CD4-positive, alpha-beta T cell treated with Interleukin-6 for 4 hours (primary cell): ENCODE measurements at places on chromosomes 4 and X.

DNA sequence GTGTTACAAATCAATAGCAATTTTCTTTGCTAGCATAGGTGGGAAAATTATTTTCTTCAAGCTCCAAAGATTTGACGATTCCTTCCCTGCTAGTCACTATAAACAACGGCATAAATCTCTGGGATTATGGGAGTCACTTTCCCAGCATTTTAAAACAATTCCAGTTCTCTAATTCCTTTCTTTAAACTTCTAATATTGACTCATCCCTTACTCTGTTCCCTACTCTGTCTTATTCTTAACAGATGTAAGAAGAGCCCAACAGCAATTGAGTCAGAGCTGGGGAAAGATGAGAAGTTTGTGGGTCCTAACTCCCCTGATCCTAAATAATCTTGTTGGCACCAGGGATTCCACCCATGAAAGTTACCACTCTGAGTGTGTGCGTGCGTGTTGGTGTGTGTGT lies 47.4 kb upstream of the IL21 start:
- no peak for DNase-seq

- no peak for DNase-seq
These were observed 34.6 kb downstream of the WDR1 start for GRCh38 chr4:10082047-10082446.

DNA sequence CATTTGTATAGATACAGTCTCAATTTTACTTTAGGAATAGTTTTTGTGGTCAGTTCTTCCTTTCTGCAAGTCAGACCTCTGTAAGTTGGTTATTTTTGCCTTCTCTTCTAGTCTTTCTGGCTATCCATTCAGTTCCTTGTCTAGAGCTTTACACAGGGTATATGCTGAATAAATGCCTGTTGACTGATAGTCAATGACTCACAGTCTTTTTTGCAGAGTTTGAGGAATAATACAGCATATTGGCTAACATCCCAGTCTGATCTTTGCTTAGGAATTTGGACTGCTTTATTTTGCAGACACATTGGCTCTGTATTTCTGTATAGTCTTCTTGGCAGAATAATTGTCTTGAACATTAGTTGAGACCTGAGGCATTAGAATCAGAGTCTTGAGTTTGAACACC lies 132.4 kb downstream of the MAGEC1 start:
- DNase-seq = no peak

DNA sequence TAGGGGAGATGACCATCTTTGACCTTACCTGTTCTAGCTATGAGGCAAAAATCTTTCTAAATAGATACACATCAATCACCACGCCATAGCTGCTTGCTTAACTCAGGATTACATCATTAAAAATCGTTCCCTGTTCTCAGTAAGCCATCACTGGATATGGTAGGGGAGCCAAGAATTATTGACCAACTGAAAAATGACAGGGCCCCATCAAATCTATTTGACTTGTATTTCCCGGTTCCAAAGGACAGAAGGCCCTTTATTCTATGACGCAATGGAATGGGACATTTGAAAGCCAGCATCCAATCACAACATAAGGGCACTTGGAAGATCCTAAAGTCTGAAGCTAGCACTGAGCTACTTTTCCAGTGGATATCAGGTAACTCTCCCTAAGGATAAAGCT lies 75.6 kb upstream of the NOCT start:
- DNase-seq = no peak

- DNase-seq = no peak
These were observed 224.1 kb upstream of the FGF16 start for GRCh38 chrX:77223046-77223445.

GRCh38 chr4:17475481-17475880 lies 36.4 kb downstream of the QDPR start:
- no peak for DNase-seq

DNA sequence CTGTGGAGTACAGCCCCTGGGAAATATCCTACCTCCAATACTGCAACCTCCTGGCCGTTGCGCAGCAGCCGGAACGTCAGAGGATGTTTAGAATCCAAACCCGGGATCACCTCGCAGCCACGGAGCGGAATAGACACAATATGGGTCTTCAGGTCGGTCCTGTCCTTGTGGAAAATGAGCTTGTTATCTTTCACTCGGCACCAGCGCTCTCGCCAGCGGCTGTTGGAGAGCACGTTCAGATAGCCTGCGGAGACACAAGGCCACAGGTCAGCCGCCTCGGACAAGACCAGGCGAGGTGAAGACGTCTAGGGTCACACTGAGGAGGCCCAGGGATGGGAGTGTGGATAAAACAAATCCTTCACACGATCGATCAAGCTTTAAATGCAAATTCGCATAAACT lies 139.3 kb downstream of the AFAP1 start:
- DNase-seq = no peak

GRCh38 chr4:16082041-16082425 lies 1.8 kb downstream of the PROM1 start:
- no peak for DNase-seq

DNA sequence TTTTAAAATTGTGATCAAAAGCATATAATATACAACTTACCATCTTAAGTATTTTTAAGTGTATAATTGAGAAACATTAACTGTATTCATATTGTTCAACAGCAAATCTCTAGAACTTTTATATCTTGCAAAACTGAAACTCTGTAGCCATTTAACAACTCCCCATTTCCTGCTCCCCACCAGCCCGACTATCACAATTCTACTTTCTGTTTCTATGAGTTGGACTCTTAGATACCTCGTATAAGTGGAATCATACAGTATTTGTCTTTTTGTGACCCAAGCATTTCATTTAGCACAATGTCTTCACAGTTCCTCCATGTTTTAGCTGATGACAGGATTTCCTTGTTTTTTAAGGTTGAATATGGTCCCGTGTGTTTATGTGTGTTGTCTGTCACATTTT lies 106.0 kb downstream of the LRBA start:
- no peak for DNase-seq

DNA sequence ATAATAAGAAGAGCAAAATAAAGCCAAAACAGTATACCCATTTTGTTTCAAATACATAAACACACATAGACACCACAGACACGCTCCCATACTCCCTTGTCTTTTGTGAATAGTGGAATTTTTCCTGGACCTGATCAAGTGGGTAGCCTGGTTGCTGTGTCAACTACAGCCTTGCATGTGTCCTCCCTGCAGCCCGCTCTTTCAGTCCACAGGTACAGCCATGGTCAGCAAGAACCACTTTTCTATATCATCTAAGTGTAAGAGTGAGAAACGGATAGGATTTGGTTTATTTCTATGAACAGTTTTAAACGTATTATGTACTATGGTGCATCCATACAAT lies 9.8 kb downstream of the PWWP3B start:
- no peak for DNase-seq

DNA sequence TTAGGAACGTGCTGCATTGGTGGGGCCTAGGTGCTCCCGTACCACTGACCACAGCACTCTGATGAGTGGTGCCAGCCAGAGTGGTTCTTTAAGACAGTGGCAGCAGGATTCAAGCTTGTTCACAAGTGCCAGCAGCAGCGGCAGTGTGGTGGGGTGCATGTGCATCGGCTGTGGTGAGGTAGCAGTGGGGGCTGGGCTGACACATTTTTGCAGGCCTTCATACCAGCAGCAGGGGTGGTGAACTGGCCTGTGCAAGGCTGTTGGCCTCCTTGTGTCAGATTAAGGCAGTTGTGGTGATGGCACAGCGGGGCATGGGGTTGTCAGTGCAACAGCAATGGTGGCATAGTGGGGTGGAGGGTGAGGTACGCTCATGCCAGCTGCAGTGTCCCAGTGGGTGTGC lies 131.4 kb downstream of the PABPC4L start:
- no peak for DNase-seq

DNA sequence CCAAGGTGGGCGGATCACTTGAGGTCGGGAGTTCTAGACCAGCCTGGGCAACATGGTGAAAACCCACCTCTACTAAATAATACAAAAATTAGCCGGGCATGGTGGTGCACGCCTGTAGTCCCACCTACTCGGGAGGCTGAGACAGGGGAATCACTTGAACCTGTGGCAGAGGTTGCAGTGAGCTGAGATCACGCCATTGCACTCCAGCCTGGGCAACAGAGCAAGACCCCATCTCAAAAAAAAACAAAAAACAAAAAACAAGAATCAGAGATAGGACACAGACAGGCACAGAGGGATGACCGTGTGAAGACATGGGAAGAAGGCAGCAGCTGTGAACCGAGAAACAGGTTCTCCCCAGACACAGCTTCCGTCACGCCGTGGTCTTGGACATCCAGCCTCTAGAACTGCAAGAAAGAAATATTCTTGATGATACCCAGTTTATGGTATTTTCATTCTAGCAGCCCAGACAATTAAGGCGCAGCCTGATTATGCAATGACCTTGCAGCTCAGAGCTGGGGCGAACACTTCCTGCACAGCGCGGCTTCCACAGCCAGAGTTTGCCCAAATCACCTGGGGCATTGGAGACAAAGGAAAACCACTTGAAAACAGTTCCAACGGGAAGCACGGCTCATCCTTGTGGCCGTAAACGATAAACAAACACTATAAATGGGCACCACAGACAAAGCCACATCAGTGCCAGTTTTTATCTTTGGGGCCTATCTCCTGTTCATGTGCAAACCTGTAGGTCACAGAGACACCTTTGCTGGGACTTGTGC lies 4.2 kb upstream of the ARSD start:
- DNase-seq = no peak

GRCh38 chr4:173171987-173172386 lies 3.4 kb downstream of the GALNT7 start:
- DNase-seq = no peak

DNA sequence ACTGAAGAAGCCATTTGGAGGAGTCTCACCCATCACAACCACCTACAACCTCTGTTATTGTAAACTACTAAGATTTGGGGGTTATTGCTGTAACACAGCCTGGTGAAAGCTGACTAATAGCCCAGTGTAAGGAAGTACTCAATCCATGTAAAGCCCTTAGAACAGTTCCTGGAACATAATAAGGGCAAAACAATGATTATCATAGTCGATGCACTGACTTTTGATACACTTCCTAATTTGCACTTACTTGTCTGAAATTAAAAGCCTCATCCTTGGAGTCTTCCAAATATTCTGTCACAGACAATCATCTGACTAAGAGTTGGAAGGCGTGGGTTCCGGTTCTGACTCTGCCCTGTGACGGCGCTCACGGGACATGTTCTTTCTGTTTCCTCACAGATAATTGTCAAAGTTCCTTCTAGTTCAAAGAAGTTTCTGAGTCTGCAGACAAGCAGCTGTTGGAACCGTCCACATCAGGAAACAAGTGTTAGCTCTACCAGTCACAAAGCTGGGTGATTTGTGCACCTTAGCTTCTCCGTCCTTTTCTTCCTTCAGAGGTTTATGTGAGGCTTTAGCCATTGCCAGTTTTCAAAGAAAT lies 33.4 kb upstream of the RASGEF1B start:
- DNase-seq = peak; percentile 77

GRCh38 chr4:98068495-98068894 lies 74.8 kb downstream of the STPG2 start:
- no peak for DNase-seq

DNA sequence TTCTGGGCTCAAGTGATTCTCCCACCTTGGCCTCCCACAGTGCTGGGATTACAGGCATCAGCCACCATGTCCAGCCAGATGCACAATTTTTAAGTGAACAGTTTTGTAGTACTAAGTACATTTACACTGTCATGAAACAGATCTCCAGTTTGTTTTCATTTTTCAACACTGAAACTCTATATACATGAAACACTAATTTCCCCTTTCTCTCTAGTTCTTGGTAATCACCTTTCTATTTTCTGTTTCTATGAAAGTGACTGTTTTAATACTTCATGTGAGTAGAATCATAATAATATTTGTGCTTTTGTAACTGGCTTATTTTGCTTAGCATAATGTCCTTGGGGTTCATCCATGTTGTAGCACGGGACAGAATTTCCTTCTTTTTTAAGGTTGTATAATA lies 237.4 kb downstream of the CAMK2D start:
- DNase-seq = no peak

DNA sequence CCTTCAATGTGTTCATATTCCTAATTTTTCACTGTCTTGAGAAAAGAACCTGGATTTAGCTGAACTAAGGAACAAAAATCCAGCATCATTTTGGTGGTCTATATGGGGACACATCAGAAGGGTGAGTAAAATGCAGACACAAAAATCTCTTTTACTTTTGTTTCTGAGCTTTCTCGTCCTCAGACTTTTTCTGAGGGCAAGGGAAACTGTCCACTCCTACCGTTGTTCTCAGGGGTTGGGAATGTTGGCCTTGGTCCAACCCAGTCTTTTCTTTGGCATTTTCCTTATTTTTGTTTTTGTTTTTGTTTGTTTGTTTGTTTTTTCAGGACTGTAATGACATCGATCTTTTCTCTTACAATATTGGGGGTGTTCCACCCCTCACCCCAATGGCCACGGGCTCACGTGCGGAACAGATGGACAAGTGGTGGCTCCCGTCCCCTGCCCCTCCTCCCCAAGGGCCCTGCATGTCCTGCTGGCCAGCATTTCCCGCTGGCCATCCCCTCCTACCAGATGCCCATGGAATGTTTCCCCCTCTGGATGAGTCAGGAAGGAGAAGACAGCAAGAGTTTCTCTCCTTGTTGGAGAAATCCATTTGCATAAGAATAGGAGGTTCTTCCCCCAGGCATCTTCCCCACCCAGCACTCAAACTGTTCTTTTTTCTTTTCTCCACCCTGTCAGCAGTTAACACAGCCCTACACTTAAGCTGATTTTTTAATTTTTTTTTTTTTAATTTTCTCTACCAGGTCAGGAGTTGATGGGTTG lies 305.4 kb upstream of the NDST4 start:
- DNase-seq = no peak

DNA sequence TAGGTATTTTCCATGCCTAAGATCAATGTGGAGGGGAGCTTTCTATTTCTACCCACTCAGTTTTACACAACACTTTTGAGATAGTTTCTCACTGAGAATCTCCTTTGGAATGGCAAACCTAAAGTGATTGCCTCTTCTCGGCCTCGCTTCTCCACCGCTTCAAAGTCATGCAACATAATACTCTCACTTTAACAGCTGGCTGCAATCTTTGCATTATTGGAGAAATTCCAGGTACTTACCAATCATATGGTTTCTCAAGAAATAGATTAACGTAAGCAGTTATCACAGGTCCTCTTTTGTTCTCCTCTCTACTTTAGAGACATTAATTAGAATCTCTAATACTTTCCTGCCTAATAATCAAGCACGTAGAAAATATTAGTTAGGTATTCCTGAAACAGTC lies 3.7 kb upstream of the IL13RA2 start:
- no peak for DNase-seq

GRCh38 chrX:8749697-8750096 lies 17.8 kb upstream of the ANOS1 start:
- DNase-seq = no peak

GRCh38 chr4:123943976-123944375 lies 547.4 kb downstream of the SPRY1 start:
- no peak for DNase-seq

- DNase-seq = no peak
These were observed 53.1 kb downstream of the USP11 start for GRCh38 chrX:47285836-47286320.

GRCh38 chrX:13069771-13070416 lies 25.5 kb upstream of the FAM9C start:
- DNase-seq = no peak

GRCh38 chrX:108198420-108198819 lies 106.8 kb downstream of the ATG4A start:
- no peak for DNase-seq

- DNase-seq = no peak
These were observed 109.1 kb upstream of the SLC4A4 start for GRCh38 chr4:71229477-71230270.

- no peak for DNase-seq
These were observed at the start of gene MAGEB18 for GRCh38 chrX:26138274-26138673. MAGEB18 (plus strand) TSS chrX:26138343; CDS start chrX:26138986, 643 bp downstream.
